Left forelimb (tissue), 1 donor: ENCODE measurements at places on chromosomes 3 and 15.

- DNase-seq = no peak
Observed at GRCh38 chr3:54837964-54838363, 89.9 kb downstream of the LRTM1 start.

- DNase-seq = no peak
Observed at GRCh38 chr3:115217678-115218451, 70.8 kb upstream of the ZBTB20 start.

DNA sequence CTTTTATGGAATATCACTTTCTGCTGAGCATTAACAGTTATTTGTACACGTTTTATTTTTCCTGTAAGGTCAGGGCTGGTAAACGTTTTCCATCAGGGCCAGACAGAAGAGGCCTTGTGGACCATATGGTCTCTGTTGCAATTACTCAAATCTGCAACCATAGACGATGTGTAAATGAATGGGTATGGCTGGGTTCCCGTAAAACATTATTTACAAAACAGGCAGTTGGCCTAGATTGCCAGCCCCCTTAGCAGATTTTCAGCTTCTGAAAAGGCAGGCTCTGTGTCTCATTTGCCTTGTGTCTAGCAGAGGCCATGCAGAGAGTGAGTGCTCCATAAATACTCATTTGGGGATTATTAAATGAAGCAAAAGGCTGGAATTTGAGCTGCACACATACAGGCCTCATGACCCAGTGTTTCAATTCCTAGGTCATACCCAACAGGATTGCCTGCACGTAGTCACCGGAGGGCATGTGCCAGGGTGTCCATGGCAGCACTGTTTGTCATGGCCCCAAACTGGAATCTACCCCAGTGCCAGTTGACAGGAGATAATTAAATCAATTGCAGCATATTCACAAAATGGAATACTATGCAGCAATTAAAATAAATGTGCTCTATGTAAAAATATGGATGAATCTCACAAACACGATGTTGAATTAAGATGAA is 51.3 kb downstream of the GPD1L start:
- DNase-seq = no peak

- no peak for DNase-seq
Observed at GRCh38 chr3:54279005-54279583, 156.7 kb downstream of the CACNA2D3 start.

DNA sequence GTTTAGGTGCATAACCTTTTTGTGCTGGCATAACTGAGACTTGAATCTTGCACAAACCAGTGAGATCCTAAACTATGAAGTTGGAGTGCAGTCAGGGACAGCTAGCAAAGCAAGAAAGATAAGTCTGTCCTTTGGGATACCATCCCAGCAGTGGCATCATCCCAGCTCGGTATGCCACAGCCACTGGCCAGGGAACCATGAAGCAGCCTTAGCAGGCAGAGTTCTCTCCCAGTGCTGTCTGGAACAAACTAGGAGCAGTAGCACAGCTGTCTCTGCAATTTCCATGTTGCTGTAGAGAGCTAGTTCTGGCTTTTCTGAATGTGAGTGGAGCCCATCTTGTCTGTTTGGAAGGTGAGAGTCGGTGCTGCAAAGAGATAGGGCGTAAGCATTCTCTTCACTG is 130.3 kb downstream of the DTWD1 start:
- DNase-seq = no peak

GRCh38 chr15:65952391-65953053 is 83.2 kb downstream of the RAB11A start:
- DNase-seq = no peak

DNA sequence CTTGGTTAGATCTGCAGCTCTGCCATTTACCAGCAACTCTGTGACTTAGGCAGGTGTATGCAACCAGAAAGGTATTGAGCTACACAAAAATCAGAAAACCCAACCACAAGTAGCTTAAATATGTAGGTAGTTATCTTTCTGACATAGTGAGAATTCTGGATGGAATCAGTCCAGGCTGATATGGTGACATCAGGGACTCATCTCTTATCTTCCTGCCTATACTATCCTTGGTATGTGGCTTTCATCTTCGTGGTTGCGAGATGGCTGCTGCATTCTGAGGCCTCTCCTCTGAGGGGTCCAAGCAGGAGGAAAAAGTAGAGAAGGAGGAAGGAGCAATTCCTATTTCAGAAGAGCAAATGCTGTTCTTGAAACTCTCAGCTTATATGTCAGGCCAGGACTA is 40.0 kb downstream of the CTDSPL start:
- no peak for DNase-seq

- no peak for DNase-seq
Observed at GRCh38 chr3:150124142-150124541, 153.4 kb upstream of the PFN2 start.

DNA sequence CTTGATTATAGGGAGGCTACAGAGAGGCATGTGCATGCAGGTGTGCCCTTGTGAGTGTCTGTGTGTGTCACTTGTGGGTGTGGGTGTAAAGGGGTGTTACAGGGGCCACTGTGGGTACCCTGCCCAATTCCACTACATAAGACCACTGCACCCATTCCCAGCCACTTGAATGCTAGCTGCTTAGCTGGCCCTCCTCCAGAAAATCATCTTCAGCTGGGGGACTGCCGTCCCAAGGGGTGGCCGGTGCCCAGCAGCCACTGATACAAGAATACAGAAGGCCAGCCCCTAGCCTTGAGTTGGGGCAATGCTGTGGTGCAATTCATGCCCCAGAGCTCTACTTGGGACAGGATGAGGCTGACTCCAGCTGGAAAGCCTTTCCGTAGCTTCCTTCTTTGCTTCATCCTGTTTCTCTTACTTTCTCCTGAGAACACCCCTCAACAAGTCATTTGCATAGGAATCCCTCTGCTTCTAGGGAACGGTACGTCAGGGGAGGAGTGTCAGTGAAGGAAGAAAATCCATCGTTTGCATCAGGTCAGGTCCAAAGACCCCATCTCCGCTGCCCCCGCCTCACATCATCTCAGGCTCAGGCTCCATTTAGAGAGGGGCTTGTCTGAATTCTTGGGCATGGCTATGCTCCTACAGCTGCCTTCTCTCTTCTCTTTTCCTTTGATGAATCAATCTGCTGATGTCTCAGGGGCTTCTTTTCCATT is 72.0 kb downstream of the SCN5A start:
- no peak for DNase-seq

DNA sequence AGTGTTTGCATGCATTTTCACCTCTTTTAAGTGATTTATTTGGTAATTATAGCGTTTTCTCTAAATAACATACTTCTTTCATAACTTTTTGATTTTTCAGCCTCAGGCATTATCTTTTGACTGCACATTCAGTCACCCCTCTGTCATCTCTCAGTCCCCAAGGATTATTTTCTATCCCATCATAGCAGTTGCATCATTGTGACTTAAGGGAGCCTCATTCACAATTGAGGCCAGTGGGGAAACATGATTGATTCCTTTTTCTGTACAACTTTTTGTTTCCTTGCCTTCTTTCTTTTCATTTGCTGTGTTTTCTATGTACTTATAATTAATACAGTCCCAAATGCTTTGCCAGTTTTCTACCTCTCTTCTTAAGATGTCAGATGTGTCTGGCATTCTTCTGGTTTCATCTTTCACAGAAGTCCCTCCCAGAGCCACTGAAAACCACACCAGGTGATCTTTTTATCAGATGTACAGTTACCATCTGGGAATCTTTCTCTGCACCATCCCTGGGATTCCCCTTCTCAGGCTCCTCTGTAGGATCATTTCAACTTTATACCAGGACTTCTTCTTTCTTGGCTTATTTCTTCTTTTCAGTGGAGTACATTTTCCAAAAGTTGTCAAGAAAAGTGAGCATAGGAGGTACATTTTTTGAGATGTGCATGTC is 151.4 kb downstream of the RAP2B start:
- no peak for DNase-seq

DNA sequence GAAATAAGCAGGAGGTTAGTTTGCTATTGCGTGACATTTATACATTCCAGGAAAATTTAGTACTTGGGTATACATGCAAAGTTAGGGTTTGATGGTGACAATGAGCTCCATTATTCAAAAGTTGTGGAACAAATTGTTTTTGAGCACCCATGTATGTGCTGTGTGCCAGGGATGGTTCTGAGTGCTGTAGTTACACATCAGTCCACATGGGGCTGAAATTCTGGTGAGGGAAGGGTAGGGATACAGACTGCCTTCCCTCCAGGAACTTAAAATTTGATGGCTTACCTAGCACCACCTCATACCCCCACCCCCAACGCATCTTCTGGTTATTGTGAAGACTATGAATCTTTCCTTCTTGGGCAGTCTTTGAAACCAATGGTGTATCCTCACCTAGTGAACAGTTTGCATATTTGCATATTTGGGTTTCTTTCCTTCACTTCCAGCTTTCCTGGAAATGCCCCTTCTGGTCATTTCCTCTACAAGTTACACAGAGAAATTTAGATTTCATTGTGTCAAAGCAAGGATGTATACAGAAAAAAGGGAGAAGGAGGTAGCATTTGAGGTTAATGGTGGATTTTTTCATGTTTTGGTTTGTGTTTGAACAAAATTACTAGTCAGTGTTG is 222.0 kb upstream of the IL12A start:
- DNase-seq = no peak

- DNase-seq = no peak
Observed at GRCh38 chr3:67083277-67083676, 85.2 kb downstream of the KBTBD8 start.

DNA sequence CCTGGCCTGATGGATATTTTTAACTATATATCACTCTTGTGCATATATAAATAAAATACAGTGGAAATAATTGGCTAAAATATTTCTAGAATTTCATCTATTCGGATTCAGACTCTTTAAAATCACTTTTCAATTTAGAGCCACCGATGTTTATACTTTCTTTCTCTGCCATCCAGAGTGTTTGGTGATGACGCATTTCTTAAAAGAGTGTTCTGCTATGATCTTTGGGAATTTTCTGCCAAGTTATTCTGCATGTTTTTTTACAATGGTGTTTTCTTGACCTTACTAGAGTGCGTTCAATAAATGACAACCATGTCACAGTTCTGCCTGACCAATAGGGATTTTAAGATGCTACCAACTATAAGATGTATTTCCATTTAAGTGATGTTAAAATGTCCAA is 30.2 kb downstream of the PPP2R3A start:
- DNase-seq = no peak

DNA sequence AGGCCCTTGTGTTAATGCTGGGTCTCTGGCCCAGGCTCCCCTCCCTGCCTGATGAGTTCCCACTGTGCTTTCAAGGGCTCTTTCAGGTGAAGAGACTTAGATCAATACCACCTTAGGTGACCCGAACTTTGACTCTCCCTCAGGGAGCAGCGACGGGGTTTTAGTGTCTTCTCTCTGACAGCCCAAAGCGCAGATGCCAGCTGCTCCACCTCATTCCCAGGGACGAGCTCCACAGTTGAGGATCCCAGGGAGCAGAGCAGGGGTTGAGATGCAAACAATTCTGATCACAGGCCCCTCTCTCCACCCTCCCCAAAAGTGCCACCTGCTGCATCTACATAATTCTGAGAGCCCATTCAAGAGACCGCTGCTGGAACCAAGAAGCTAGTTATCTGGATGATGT is 265.1 kb downstream of the TJP1 start:
- no peak for DNase-seq

GRCh38 chr15:100944986-100945385 is 25.8 kb downstream of the LRRK1 start:
- no peak for DNase-seq

DNA sequence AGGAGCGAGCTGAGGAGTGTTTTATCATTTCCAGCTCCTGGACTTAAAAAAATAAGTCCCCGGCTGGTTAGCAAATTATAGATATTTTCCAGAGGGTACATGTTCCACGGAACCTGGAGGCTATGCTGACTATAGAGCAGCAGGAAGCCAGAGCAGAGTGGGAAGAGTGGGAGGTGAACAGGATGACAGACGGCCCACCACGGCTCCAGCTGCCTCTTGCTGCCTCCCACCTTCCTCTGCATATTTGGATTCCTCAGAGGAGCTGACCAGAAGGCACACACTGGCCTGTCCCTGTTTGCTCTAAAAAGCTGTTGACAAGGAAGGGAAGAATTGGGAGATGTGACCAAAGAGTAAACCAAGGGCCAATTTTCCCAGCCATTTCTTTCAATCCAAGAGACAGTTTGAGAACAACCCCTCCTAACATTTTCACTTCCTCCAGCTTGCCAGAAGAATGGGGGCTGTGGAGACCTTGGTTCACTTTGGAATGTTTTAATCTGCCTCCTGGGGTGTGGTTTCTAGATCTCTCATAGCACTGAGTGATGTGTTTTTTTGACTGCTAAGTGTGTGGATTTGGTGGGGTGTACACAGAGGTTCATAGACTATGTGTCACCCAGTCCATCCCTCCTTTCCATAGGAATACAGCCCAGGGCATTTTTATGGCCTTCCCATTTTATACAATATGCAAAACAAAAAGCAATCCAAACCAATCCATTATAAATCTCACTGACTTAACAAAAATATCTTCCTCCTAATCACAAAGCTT is 36.8 kb downstream of the HGD start:
- no peak for DNase-seq

DNA sequence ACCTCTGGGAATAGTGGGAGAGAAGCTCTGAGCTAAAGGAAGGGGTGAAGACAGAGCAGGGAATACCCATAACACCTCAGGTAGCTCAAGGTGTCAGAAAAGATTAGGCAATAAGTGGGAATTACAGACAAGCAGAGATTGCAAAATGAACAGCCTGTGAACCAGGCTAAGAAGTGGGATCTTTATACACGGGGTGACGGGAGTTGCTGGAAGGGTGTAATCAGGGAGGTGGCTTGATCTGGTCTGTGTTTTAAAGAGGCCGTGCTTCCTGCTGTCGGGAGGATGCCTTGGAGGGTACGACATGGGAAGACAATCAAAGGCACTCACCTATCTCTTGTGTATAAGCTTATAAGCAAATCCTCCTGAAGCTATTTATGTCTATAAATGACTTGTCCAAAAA is 216.3 kb downstream of the CLSTN2 start:
- no peak for DNase-seq

GRCh38 chr3:174644287-174644686 is 214.8 kb upstream of the NAALADL2 start:
- no peak for DNase-seq

DNA sequence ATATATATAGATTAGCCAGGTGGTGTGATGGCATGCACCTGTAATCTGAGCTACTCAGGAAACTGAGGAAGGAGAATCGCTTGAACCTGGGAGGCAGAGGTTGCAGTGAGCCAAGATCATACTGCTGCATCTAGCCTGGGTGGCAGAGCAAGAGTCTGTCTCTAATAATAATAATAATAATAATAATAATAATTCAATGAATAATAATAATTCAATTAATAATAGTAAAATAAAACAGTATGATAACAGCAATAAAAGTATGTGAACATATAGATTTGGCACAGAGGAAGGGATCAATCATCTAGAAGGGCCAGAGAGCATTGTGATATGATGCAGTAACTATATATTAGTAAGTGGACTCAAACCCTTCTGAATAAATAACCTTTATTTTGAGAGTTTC is 314.5 kb upstream of the COL8A1 start:
- no peak for DNase-seq

DNA sequence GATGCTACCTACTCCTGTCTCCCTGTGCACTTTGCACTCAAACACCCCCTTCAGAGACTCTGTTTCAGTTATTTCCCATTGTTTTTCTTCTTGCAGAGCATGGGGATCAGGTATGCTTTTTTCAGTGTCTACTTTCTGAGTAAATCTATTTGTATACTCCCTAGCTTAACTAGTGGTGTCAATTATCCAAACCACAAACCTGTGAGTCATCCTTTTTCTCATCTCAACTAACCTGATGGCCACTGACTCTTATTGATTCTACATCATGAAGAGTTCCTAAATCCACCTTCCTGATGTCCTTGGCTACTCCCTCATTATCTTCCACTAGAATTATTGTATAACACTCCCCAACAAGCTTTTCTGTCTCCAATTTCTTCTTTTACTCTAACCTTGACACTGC is 68.0 kb downstream of the DIPK2A start:
- DNase-seq = no peak

- DNase-seq = no peak
Observed at GRCh38 chr15:71496336-71496955, 313.9 kb upstream of the NR2E3 start.
